Panc1 (cell line): ENCODE measurements at places on chromosomes 2 and 18.

DNA sequence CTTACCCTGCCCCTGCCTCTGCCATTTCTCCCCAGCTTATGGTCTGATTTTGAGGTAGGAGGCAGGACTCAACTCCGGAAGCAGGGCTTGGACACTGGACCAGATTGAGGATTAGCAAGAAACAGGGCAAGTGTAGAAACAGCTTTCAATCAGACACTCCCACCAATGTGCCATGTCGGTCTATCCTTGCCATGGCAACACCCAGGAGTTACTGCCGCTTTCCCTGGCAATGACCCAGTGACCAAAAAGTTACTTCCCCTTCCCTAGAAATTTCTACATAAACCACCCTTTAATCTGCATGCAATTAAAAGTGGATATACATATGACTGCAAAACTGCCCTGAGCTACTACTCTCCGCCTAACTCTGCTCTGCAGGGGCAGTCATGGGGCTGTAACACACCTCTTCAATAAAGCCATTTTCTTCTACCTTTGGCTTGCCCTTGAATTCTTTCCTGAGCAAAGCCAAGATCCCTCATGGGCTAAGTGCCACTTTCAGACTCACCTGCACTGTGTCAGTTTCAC, 156.7 kb downstream of the LPIN1 start:
- no peaks in the 10 kb centered on the region for H3K36me3 ChIP-seq
- no peaks in the 10 kb centered on the region for H3K27me3 ChIP-seq
- DNase-seq, result no peak
- no peak overlapping the region for H3K4me3 ChIP-seq
- H3K4me1 ChIP-seq, result no peaks in the 10 kb centered on the region

DNA sequence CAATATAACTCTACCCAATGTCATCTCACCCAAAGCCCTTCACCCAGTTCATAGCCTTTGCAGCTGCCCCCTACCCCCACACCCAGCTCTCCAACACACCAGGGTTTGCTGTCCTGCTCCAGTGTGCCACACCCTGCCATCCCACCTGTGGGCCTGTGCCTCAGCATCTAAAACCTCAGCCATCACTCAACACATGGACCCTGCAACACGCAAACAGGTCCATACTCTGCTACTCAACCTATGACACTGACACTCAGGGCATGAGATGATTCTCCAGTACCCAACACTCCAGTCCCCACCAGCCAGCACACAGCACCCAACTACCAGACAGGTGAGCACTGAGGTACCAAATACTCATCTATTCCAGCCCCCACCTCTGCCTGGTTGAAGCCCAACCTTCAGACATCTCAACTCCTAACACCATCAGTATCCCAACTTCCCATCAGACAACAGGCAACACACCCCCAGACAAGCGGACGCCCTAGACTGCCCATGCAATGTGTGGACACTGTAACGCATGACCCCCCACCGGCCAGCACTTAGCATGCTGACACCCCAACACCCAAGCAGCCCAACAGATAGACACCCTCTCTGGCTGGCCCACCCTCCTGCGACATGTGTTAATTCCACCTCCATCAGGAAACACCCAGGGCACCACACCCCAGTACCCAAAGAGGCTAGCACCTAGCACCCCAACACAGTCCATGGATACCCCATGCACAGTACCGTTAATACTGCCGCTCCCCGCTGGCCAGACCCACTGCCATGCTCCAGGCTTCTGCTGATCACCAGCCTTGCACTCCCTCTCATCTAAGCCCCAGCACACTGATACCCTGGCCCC, 25.0 kb downstream of the ZAP70 start:
- no peak overlapping the region for H3K4me3 ChIP-seq
- DNase-seq, result no peak
- no peak overlapping the region for H3K27ac ChIP-seq
- H3K36me3 ChIP-seq, result no peaks in the 10 kb centered on the region

GRCh38 chr2:32565902-32566301, 61.9 kb upstream of the TTC27 start:
- H3K27ac ChIP-seq, result no peak overlapping the region
- no peaks in the 10 kb centered on the region for H3K36me3 ChIP-seq
- no peaks in the 10 kb centered on the region for H3K4me1 ChIP-seq
- DNase-seq, result no peak

DNA sequence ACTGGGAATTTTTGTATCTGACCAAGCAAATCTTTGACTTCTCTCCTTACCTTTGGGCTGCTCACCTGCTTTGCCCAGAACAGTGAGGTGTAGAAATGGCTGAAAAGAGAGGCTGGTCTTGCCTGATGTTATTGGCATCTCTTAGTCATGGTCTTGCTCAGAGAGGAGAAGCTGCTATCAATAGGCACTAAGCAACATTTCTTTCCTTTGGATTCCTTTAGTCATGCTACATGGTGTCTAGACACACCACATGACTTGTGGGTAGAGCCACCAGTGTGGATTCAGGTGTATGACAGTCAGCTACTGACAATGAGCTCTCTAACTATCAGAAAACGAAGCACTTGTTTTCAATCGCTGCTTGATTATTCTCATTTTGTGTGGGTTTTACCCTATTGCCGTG, 341.3 kb upstream of the DCC start:
- no peak for DNase-seq
- no peaks in the 10 kb centered on the region for H3K27me3 ChIP-seq
- H3K27ac ChIP-seq, result no peak overlapping the region

DNA sequence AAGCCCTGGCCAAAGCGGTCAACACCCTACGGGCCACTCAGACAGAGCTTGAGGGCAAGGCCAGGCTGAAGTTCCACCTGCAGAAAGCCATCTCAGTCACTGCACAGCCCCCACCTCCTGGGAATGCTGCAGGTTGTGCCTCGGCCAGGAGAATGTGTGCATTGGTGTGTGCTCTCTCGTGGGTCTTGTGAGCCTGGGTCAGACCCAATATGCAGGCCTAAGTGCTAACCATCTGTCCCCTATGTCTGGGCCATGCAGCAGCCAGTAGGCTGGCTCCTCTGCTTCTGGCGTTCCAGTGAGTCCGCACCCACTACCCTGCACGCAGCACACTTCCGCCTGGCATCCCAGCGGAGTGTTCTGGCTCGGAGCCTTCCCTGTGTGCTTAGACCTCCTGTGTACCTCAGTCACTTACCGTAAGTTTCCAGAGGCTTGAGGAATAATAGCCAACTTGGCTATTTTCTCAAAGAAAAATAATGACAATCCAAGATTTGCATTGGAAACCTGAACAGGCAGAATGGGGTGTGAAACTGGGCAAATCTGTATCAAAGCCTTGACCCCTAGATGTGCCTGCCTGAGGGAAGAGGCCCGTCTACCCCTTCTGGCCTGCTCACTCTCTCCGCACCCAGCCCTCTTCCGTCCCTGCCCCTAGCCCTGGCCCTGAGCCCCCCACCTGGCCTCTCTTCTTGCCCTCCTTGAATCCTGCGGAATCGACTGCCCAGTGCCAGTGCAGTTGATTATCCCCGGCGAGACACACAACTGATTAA, 7.2 kb downstream of the SIX3 start:
- no peaks in the 10 kb centered on the region; the same call in 1 of the 2 replicates for H3K27me3 ChIP-seq
- DNase-seq, result no peak
- no peaks in the 10 kb centered on the region for H3K4me1 ChIP-seq
- H3K36me3 ChIP-seq, result no peaks in the 10 kb centered on the region

- no peak overlapping the region for H3K4me3 ChIP-seq
- DNase-seq, result no peak
- H3K4me1 ChIP-seq, result no peaks in the 10 kb centered on the region
- no peaks in the 10 kb centered on the region for H3K27me3 ChIP-seq
Measured at GRCh38 chr2:147712051-147712450, 132.8 kb upstream of the ACVR2A start.

GRCh38 chr18:3083766-3084165, 70.8 kb upstream of the LPIN2 start:
- no peak overlapping the region for H3K27ac ChIP-seq
- H3K36me3 ChIP-seq, result no peaks in the 10 kb centered on the region
- H3K4me1 ChIP-seq, result no peaks in the 10 kb centered on the region
- H3K4me3 ChIP-seq, result no peak overlapping the region

DNA sequence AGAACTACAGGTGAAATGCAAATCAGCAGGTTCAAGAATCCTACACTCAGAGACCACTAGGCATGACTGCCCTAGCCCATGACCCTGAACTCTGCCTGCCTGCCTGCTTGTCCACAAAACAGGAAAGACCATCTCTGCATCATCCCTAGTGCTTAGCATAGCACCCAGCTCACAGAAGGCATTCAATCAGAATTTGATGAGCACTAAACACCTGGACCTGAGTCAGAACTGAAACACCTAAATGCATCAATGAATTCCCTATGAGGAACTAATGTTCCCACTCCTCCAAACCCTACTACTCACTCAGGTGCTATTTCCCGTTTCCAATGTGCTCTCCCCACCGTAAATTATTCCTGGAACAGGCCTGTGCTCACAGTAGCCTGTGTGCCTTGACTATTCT, 21.7 kb downstream of the MRPS5 start:
- no peaks in the 10 kb centered on the region for H3K27me3 ChIP-seq
- no peak overlapping the region for H3K27ac ChIP-seq
- no peak for DNase-seq
- H3K36me3 ChIP-seq, result peaks cover 39% of the 10 kb centered on the region

DNA sequence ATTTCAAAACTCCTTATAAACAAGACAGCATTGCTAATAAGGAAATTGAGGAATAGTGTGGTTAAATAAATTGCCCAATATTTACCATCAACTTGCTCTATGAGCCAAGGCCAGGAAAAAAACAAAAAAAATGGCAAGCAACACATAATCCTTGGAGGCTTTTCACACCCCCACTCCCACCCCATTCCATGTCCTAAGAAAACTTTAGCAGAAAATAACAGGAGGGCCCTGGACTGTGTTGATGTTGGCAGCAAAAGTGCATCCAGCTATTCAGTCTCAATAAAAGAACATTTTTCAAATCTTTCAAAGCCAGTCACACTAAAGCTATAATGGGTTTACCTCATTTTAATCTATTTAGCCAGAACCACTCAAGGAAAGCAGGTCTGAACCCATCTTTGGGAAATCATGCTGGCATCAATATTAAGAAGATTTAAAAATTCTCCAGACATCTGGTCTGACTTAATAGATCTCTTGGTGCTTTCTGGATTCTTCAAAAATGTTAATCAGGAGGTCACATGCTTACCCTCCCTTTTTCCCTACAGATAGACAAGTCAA, 34.6 kb upstream of the STK17B start:
- no peak for DNase-seq
- H3K4me3 ChIP-seq, result no peak overlapping the region
- no peaks in the 10 kb centered on the region for H3K36me3 ChIP-seq
- no peak overlapping the region for H3K27ac ChIP-seq

- DNase-seq, result peak; percentile 42
- no peaks in the 10 kb centered on the region for H3K36me3 ChIP-seq
- H3K4me3 ChIP-seq, result no peak overlapping the region
- no peaks in the 10 kb centered on the region for H3K27me3 ChIP-seq
- H3K27ac ChIP-seq, result no peak overlapping the region
Measured at GRCh38 chr2:121790276-121790956, 35.0 kb downstream of the TSN start.

DNA sequence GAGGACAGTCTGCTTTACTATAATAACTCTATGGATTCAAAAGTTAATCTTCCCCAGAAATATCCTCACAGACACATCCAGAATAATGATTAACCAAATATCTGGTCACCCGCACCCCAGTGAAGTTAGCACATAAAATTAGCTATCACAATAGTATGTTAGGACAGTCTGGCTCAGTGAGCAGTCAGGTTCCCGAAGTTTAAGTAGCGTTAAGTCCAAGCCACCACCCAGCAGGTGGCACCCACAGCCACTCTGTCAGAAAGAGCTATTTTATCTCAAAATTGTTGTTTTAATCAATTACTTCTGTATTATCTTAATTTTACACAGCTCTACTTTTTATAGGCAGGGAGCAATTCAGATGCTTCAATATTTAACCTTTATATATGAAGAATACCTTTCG, 537.5 kb downstream of the MBD2 start:
- no peak overlapping the region for H3K27ac ChIP-seq
- H3K36me3 ChIP-seq, result no peaks in the 10 kb centered on the region
- no peaks in the 10 kb centered on the region for H3K4me1 ChIP-seq

DNA sequence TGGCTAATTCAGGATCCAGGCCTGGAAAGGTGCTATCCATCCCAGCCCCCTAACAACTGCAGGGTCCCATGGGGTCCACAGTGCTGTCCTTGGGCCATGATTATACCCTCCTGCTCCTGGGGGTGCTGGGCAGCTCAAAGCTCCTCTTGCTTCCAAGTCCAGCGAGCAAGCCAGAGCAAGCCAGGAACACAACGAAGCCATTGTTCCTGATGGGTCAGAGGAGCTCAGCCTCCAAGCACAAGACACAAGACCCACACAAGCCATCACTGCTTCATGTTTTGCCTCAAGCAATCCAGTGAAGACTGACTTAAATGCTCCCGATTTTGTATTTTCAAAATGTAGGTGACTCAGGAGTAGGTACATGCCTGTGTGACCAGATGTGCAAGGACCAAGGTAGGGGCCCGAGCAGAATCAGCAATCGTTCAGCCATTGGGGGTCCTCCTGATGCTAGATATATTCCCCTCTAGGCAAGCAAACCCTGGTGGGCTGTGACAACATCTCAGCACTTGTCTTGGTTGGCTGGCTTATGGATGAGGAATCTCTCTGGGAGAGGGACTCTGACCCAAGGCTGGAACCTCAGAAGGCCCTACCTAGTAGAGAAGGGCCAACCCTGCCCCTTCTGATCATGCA, 90.8 kb downstream of the EPAS1 start:
- no peaks in the 10 kb centered on the region for H3K27me3 ChIP-seq
- no peak overlapping the region for H3K27ac ChIP-seq
- H3K4me1 ChIP-seq, result no peaks in the 10 kb centered on the region
- no peak for DNase-seq
- no peak overlapping the region for H3K4me3 ChIP-seq
- no peaks in the 10 kb centered on the region; the same call in 1 of the 2 replicates for H3K36me3 ChIP-seq

GRCh38 chr2:84704505-84705244, 176.2 kb downstream of the TRABD2A start:
- DNase-seq, result no peak
- no peaks in the 10 kb centered on the region for H3K27me3 ChIP-seq
- H3K4me3 ChIP-seq, result no peak overlapping the region
- H3K4me1 ChIP-seq, result no peaks in the 10 kb centered on the region
- no peaks in the 10 kb centered on the region for H3K36me3 ChIP-seq

GRCh38 chr2:21067859-21068537, 24.1 kb upstream of the APOB start:
- no peaks in the 10 kb centered on the region for H3K4me1 ChIP-seq
- H3K27me3 ChIP-seq, result peaks cover 4% of the 10 kb centered on the region; the same call in 1 of the 2 replicates
- no peak overlapping the region for H3K27ac ChIP-seq
- H3K36me3 ChIP-seq, result no peaks in the 10 kb centered on the region
- no peak for DNase-seq
- H3K4me3 ChIP-seq, result no peak overlapping the region

GRCh38 chr18:62186499-62186773, 420 bp downstream of the PIGN start:
- peak overlapping the region; percentile 80 for H3K4me3 ChIP-seq
- H3K36me3 ChIP-seq, result peaks cover 6% of the 10 kb centered on the region
- peak; percentile 13 for DNase-seq
- peaks cover 9% of the 10 kb centered on the region; the same call in 1 of the 2 replicates for H3K4me1 ChIP-seq

GRCh38 chr2:24337890-24338289, 22.4 kb downstream of the ITSN2 start:
- H3K4me1 ChIP-seq, result no peaks in the 10 kb centered on the region
- no peaks in the 10 kb centered on the region for H3K27me3 ChIP-seq
- H3K36me3 ChIP-seq, result no peaks in the 10 kb centered on the region

DNA sequence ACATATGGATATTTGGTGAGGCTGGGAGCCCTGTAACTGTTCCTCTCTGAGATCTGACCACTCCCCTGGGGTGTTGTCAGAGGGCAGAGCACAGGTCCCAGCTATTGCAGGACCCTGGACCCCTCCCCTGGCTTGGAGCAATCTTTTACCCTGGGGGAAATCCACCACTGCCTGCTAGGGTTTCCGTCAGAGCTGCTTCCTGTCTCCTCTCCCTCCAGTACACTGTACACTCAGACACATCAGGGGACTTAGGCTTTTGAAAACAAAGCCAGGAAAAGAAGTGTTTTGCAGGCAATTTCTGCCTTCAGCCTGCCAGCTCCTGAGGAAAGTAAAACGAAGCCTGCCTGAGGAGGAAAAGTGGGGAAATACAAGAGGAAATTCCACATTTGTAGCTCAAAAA, 13.2 kb upstream of the CEP68 start:
- no peak overlapping the region for H3K4me3 ChIP-seq
- no peaks in the 10 kb centered on the region for H3K36me3 ChIP-seq
